GM18507 (cell line): ENCODE measurements at places on chromosomes 4 and X.

GRCh38 chr4:103046416-103047290 lies 27.1 kb upstream of the SLC9B1 start:
- DNase-seq = no peak

GRCh38 chr4:88817740-88818139 lies 120.1 kb upstream of the NAP1L5 start:
- DNase-seq = no peak

DNA sequence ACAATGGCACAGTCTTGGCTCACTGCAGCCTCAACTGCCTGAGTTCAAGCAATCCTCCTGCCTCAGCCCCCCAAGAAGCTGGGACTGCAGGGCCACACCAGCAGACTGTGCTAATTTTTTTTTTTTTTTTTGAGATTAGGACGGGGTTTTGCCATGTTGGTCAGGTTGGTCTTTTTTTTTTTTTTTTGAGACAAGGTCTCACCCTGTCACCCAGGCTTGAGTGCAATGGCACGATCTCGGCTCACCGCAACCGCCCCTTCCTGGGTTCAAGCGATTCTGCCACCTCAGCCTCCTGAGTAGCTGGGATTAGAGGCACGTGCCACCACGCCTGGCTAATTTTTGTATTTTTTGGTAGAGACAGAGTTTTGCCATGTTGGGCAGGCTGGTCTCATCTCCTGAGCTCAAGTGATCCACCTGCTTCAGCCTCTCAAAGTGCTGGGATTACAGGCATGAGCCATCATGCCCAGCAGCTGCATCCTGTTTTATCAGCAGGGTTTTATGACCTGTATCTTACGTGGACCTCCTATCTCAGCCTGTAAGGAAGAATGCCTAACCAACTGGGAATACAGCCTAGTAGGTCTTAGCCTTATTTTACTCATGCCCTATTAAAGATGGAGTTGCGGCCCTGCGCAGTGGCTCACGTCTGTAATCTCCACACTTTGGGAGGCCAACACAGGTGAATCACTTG lies 13.2 kb upstream of the MRPL1 start:
- DNase-seq = no peak

DNA sequence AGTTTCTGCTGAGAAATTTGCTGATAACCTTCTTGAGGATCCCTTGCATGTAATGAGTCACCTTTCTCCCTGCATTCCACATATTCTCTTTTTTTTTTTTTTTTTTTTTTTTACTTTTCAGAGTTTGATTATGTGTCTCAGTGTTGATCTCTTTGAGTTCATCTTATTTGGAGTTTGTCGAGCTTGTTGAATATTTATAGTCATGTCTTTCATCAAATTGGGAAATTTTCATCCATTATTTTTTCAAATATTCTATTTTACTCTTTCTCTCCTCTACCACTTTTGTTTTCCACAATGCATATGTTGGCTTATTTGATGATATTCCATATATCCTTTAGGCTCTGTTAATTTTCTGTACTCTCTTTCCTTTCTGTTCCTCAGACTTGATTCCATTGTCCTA lies 136.1 kb downstream of the MAD2L1 start:
- DNase-seq = no peak

- DNase-seq = no peak
Measured at GRCh38 chrX:78322863-78323262, 4.5 kb downstream of the CYSLTR1 start.

DNA sequence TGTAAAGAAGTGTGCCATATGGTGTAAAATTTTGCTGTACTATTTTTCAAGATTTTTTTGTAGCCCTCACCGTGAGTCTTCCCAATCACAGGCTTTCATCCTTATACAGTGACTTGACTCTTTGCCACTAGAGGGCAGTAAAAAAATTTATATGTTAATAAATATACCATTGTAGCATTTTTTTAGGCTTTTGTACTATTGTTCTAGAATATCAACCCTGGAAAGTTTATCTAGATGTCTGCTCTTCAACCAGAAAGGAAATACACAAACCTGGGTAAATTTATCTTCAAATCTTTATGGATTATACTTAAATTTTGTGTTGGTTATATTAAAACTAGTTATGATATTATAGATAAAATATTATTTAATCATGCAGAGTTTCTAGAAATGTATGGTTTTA lies 235.3 kb downstream of the TENM3 start:
- DNase-seq = no peak

GRCh38 chrX:87900320-87900908 lies 382.8 kb downstream of the KLHL4 start:
- no peak for DNase-seq

GRCh38 chr4:17762726-17763125 lies 18.7 kb downstream of the FAM184B start:
- no peak for DNase-seq

GRCh38 chr4:81905971-81906370 lies 434.3 kb upstream of the RASGEF1B start:
- DNase-seq = peak; percentile 20

GRCh38 chrX:139801397-139801813 lies 93.4 kb upstream of the MCF2 start:
- no peak for DNase-seq

- no peak for DNase-seq
Measured at GRCh38 chrX:2691543-2692220, 587 bp downstream of the CD99 start.
